ENCODE measurements at places on chromosomes 5 and 9.

- no peak for DNase-seq
Measured at GRCh38 chr9:35237311-35237710, 75.5 kb downstream of the UNC13B start.

DNA sequence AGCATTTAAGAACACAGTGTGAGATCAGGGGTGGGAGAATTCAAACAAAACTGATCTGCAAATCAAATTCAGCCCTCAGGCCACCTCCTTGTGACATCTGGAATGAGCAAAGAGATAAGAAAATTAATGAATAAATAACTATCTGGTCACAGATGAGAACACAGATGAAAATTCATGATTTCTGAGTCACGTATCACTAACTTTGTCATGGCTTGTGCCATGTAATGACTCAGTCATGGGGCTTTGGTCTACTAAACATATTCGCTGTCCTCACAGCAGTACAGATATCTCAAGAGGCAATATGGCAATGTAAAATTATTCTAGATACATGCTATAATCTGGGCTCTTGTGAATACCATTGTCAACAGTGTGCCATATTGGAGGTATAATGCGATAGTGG is 274.4 kb downstream of the MAN2A1 start:
- no peak for DNase-seq

DNA sequence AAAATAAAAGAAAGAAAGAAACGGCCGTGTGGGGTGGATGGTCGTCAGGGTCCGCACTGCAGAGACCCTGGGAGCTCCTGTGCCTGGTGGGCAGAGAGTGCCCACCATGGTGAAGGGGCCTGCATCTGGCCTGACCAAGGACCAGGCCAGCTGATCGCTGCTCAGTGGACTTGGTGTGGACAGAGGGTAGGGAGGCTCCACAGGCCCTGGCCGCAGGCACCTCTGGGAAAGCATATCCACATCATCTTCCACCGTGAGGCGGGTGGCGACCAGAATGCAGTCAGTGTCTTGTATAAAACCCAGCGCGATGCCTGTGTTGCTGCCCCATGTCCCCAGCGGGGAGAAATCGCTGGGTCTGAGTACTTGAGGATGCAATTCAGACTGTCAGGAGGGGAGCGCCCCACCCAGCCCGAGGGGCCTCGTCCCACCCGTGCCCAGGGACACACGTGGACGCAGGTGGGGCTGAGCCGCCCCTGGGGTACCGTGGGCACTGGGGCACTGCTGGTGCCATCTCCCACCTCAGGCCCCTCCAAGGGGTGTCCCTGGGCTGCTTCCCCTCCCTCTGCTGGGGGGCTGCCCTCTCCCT is 27.8 kb upstream of the SLC6A19 start:
- peak; percentile 8 for DNase-seq

- no peak for DNase-seq
Measured at GRCh38 chr5:151105561-151105960, 24.7 kb upstream of the TNIP1 start.

- peak; percentile 66 for DNase-seq
Measured at GRCh38 chr5:155943516-155944407, 383.2 kb upstream of the SGCD start.

DNA sequence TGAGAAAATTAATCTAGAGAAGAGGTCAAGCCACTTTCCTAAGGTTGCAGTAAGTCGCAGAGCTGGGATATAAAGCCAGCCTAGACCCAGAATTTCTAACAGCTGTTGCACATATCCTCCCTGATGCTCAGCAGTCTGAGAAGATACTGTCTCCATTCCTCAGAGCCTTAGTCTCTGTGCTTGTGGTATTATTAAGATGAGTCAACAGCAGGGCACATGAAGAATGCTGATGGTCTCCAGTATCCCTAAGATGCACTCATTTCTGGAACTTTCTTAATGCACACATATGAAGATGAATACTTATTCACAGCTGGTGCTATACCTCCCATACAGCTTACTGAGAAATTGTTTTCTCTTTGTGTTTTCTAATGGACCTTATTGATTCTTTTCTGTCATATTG is 32.5 kb downstream of the SGCD start:
- no peak for DNase-seq

DNA sequence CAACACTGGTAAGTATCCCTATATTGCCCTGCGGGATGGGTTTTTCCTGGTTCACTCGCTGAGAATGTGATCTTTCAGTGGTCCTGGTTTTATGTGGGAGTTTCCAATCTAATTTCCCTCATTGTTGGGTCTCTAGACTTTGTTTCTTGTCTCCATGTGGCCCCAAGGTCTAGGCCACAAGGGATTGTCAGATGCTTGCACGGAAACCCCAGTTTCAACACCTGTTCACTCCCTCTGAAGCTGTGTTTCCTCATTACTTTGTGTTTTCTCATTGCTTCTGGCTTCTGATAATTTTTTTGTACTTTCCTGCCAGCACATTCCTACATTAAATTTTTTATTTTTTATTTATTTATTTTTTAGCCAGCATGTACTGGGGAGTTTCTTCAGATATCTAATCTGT is 191.5 kb downstream of the TTLL11 start:
- no peak for DNase-seq
